ENCODE measurements at places on chromosomes 11 and 22.

- no peak for DNase-seq
These were observed 3.5 kb downstream of the SYVN1 start for GRCh38 chr11:65130631-65131416.

GRCh38 chr11:117790279-117790678 is 6.7 kb downstream of the DSCAML1 start:
- no peak for DNase-seq

DNA sequence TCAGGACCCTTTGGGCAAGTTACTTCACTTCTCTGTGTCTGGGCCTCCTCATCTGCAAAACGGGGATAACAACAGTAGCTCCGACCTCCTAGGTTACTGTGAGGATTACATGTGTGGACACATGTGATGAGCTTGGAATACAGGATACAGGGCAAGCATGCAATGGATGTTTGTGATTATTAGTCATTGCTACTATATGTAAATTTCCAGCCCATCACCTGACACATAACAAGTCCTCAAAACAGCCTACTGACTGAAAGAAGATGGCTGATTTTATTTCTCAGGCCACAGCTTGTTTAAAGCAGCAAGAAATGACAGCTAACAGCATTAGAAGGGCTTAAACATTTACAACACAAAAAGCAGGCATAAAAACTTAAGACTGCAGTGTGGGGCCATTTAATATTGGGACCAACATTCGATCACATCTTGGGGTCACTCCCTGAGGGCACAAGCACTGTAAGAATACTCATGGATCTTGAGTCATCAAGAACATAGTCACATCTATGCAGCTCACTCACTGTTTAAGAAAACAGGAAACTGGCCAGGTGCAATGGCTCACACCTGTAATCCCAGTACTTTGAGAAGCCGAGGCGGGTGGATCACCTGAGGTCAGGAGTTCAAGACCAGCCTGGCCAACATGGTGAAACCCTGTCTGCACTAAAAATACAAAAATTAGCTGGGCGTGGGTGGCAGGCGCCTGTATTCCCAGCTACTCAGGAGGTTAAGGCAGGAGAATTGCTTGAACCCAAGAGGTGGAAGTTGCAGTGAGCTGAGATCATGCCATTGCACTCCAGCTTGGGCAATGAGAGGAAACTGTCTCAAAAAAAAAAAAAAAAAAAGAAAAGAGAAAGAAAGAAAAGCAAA is 49.5 kb downstream of the ABTB2 start:
- DNase-seq, result no peak

GRCh38 chr11:86116386-86116726 is 47.5 kb upstream of the PICALM start:
- peak; percentile 60 for DNase-seq

DNA sequence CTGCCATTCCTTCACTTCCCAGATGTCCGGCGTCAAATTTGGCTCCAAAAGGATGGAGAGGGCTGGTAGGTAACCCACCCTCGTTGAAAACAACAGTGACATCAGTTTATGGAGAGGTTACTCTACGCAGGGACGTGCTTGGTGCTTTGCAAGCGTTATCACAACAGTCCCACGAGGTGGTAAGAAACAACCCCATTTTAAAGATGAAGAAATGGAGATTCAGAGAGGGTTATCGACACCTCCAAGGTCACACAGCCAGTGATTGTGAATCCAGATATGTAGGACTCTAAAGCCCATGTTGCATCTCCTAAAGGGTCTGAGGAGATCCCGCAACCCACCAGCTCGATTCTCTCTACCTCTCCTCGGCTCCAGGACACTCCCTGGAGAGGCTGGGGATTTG is 773 bp downstream of the MIAT start:
- DNase-seq, result no peak

GRCh38 chr11:117064275-117064674 is 34.0 kb downstream of the SIK3 start:
- peak; percentile 24 for DNase-seq

DNA sequence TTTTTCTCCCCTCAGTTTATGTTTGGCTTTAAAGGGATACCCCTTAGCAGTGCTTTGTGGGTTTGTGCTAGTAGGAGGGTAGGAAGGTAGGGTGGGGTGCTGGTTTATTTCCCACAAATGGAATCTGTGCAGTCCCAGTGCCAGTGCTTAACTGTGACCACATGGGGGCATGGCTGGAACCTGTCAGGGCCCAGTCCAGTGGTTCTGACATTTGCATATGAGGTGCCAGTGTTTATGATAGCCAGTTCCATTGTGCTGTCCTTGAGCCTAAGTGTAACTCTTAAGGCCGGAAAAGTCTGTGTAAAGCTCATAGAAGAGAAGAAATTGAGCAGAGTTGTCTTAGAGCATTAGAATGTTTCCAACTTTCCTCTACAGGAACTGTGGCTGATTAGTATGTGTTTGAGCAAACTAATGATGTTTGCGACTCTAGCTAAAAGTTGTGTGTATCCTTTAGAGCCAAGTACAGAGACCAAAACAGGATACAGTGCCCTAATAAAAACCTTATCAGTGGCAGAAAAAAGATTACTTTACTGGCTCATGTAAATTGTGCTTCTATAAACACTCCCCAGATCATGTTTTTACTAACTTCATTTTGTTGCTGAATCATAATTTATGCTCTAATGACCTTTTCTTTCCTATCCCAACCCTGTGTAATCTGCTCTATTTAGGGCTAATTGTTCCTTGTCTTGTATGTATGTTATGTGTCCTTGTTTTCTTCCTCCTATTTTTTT is 38.1 kb downstream of the DIXDC1 start:
- no peak for DNase-seq

Measured in brain microvascular endothelial cell (primary cell).